Stimulated activated CD8-positive, alpha-beta memory T cell treated with anti-CD3 and anti-CD28 coated beads, Interleukin-4, amount 100 ng/mL, for 4 hours (primary cell): ENCODE measurements at places on chromosomes 1 and 21.

- no peak for DNase-seq
Observed at GRCh38 chr1:172004671-172005070, 163.4 kb downstream of the DNM3 start.

- DNase-seq, result no peak
Observed at GRCh38 chr1:45859221-45859620, 55.8 kb downstream of the MAST2 start.

GRCh38 chr1:227959325-227959860 lies 11.7 kb upstream of the WNT9A start:
- no peak for DNase-seq

GRCh38 chr21:35335951-35336446 lies 286.9 kb upstream of the RUNX1 start:
- no peak for DNase-seq

GRCh38 chr1:208248307-208248801 lies 4.2 kb upstream of the PLXNA2 start:
- no peak for DNase-seq

- no peak for DNase-seq
Observed at GRCh38 chr1:231751415-231751814, 124.8 kb downstream of the DISC1 start.

GRCh38 chr1:168504064-168504837 lies 39.5 kb downstream of the XCL2 start:
- DNase-seq, result no peak

- DNase-seq, result no peak
Observed at GRCh38 chr1:182413486-182413885, 13.0 kb upstream of the TEDDM1 start.

GRCh38 chr1:101407505-101408211 lies 170.8 kb downstream of the S1PR1 start:
- no peak for DNase-seq

DNA sequence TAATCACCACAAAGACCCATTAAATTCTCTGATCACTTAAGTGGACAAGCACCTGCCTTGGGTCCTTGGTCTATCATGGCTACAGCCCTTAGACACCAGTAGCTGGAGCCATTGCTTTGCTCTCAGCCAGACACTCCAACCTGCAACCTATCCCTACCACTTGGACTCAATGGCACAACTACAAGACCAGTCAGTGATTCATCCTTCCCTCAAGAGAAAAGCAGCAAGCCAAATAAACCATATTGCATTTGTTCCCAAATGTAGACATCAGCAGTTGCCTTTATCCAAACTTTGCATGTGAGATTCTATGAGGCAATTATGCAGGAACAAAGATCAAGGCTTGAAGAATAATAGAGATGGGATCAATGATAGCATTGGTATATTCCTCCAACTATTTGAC lies 263.4 kb downstream of the HHIPL2 start:
- no peak for DNase-seq

DNA sequence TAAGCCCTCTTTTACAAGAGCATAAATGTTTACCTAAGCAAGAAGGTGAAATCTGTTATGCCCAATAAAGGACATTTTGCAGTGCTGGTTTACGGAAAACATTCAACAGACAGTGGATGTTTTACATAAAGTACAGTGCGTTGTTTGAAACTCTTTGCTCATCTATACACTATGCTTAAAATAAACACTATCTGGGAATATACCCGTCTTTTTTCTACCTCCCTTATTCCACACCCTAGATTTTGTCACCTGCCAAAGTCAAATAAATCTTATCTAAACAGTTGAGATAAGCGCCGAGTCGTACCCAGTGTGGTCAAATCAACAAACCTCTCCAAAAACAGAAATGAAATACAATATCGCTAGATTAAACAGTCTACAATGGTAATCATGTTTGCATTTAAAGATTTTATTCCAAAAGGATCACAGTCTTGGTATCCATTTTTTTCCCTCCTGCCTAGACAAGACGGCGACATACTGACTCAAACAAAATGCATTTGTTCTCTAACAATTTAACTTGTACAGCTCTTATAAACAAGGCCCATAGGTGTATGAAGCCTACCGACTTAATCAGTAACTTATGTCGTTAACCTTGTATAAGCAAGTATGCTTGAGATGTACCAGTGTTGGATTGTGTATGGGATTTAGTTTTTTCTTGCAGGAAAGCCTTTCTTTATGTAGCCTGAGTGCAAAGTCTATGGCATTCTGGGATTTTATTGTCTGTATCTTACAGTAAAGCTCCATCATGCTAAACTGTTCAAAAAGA lies 189.1 kb downstream of the FMN2 start:
- no peak for DNase-seq

DNA sequence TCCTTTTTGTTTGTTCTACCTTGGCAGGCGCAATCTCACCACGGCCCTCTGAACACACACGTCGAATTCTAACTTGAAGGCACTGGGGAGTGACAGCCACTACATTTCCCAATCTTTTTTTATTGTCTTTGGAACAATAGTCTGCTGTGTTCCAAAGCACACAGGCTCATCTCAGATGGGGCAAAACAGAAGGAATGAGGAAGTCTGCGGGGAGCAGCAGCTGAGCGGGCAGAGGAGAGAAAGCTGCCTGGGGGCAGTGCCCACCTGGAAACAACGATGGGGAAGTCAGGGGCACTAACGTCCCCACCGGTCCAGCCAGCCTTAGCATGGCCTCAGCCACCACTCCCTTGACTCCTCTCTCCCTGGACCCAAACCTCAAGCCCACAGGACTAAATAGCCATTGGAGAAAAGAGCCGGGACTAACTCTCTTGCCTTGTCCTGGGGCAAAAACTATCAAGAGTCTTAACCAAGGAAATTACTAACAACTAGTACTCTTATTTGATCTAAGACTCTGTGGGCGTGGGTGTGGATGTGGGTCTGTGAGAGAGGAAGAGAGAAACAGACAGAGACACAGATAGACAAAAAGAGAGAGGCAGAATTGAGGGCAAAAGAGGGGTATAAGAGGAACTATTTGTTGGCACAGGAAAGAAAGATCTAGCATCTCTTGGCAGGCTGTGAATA lies 34.2 kb downstream of the SYF2 start:
- no peak for DNase-seq

GRCh38 chr1:158115126-158115525 lies 65.6 kb upstream of the CD1D start:
- no peak for DNase-seq

DNA sequence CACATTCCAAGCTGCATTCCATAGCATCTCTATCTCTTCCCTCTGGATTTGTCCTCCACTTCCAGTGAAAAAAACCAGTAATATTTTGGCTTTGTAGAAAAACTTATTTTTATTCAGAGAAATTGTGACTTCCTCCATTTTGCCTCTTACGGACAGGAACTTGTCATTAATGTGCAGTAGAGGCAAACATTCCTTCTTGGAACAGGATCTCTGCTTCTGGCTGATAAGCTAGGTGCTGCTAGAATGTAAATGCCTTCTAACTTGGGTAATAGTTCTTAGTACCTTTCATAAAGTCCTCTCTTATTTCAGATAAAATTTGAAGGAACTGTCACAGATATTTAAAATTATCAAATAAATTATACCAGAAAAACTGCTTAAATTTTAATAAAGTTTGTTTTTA lies 707.8 kb downstream of the USP25 start:
- DNase-seq, result no peak

DNA sequence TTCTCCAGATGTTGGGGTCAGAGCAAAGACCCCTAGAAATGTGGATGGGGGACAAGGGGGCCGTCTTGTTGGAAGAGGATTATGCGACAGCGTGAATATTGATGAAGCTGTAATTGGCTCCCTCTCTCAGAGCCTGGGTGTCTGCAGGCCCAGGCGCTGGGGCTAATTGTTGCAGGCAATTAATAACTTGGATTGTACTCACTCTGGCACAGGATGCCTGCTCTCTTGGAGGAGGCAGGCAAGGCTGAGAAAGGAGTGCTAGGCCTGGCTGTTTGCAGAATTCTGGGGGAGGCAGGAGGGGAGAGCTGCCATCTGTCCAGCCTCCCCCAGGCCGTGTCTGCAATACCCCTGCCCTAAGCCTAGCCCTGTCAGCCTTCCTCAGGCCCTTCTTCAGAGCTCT lies 4.1 kb upstream of the DISP3 start:
- DNase-seq, result no peak

DNA sequence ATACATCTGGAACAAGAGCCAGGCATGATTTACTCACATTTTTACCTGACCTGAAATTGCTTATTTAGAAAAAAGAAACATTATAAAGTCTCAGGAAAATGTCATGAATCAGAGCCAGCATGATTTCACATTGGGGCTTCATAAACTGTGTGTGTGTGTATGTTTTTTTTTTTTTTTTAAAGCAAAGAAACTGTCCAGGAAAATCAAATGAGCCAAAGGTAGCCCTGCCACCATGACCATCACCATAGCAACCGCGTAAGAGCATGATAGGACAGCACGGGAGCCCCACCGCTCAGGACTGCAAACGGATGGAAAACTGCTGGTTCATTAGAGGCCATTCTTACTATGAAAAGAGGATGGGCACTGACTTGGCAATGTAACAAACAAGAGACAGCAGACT lies 139.2 kb downstream of the NTMT2 start:
- no peak for DNase-seq

GRCh38 chr1:62110198-62110817 lies 84.3 kb upstream of the L1TD1 start:
- no peak for DNase-seq

GRCh38 chr1:208544053-208544452 lies 299.9 kb upstream of the PLXNA2 start:
- DNase-seq, result no peak

GRCh38 chr1:8274352-8274751 lies 43.6 kb upstream of the SLC45A1 start:
- DNase-seq, result no peak

DNA sequence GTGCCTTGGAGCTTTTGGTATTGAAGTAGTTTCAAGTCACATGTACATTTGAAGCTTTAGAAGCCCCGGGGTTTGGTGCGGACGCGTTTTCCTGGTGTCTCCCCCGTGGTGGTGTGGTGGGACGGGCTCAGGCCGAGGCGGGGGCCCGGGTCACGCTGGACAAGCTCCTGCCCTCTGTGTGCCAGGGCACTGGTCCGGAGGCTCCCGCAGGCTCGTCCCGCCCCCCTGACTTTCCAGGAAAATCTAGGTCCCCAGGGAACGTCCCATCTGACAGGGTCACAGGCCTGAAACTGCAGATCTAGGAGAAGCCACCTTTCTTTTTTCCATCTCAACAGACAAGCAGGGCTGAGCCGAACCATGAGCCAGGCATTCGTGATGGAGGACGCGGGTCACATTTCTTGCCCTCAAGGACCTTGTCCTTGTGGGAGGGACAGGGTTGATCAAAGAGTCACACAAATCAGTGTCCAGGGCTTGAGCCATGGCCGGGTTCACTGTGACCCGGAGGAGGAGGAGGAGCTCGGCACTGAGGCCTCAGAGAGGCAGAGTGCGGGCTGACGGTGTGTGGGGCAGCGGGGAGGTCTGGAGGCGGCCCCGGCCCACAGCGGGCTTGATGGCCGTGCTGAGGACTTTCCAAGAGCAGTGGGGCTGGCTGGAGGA lies 1.6 kb downstream of the DMRTB1 start:
- DNase-seq, result no peak

DNA sequence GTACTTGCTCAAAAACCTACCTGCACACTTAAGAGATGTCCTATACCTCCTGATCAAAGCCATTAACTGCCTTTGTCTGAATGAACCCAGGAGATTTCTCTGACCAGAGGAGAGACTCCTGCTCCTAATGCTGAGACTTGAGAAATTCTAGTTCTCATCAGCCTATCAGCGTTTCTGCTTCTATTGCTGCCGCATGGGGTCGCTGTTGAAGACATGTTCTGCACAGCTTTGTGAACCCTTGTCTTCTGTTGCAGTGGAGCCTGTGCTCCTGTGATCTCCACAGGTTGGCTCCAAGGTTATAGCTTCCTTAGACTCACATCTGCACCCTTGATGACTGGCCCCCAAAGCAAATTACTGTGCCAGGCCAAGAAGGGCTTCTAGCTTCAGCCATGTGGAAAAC lies 40.2 kb downstream of the EDN2 start:
- DNase-seq, result no peak

DNA sequence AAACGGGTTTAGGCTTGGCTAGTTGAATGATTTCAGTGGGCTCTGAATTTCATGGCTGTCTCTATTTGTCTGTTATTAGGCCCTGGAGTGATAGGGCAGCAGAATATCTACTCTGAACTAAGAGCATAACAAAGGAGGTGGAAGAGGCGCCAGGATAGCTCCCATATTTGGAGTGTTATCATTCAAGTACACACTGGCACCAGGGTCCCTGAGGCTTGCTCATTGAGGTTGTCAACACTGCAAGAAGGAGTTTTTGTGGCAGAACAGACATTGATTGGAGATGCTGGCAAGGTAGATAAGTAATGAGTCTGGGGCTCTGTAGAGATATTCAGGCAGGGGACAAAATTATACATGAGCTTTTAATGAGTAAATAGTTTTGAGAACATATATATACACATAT lies 1748.4 kb downstream of the MRPL39 start:
- no peak for DNase-seq

DNA sequence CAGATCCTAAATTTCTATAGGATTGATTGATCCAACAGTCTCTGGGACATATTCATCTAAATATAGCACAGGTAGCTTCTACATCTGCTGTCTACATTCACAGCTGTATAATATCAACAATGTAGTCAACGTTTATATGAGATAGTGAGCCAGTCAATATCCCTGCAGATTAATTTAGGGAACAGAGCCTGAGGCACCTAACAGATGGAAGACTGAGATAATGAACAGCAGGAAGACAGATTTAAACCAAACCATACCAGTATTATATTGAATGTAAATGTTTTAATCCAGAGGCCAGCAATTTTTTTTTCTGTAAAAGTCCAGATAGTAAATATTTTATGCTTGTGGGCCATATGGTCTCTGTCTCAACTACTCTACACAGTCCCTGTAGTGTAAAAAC lies 2072.4 kb downstream of the MRPL39 start:
- DNase-seq, result no peak

GRCh38 chr1:11628767-11629166 lies 25.5 kb downstream of the FBXO2 start:
- DNase-seq, result no peak

DNA sequence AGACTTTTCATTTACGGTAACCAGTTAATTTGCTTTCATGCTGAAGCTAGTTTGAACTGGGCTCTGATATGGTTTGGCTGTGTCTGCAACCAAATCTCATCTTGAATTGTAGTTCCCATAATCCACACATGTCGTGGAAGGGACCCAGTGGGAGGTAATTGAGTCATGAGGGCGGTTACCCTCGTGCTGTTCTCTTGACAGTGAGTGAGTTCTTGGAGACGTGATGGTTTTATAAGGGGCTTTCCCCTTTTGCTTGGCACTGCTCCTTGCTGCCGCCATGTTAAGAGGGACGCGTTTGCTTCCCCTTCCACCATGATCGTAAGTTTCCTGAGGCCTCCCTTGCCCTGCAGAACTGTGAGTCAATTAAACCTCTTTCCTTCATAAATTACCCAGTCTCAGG lies 10.3 kb upstream of the FHAD1 start:
- no peak for DNase-seq

DNA sequence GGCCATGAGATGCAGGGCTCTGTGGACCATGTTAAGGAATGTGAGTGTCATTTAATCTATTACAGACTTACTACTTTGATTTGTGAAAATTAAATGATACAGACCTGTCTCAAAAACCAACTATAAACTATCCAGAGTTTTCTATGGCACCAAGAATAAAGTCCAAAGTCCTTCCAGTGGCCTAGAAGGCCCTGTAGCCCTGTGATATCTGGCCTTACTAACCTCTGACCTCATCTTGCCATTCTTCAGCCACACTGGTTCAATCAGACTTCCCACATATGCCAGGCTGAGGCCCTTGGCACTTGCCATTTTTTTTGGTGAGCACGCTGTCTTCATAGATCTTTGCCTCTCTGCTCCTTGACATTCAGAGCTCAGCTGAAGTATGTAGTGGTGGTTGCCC lies 7.7 kb downstream of the NTPCR start:
- DNase-seq, result no peak

- DNase-seq, result no peak
Observed at GRCh38 chr1:226482975-226483700, 65.4 kb upstream of the STUM start.
